ENCODE measurements at places on chromosomes 6 and 20.

DNA sequence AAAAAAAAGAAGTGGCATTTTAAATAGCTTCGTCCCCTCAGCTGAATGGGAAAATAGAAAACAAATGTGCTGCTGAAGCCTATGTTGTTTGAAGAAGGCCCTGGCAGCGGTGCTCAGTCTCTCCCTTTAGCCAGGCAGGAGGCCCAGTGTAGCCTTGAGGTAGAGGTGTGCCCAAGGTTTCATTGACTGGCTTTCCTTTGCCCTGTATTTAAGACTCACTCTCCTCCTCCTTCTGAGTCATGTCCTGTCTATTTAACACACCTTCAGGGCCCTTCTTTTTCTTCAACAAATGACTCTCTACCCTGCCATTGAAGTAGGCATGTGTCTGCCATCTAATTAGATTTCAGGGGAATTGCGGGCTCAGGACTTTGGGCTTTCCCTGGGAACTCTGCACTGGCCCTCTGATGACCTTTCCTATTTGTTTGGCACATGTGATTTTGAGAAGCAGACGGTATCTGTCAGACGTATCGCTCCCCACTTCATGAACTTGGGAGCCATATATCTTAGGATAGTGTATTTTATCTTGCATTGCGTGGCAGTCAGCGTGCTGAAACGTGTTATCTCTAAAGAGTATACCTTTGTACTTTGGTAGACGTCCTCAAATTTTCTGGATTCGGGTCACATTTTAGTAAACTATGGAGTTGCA is 4.3 kb downstream of the TJAP1 start:
- DNase-seq = no peak

DNA sequence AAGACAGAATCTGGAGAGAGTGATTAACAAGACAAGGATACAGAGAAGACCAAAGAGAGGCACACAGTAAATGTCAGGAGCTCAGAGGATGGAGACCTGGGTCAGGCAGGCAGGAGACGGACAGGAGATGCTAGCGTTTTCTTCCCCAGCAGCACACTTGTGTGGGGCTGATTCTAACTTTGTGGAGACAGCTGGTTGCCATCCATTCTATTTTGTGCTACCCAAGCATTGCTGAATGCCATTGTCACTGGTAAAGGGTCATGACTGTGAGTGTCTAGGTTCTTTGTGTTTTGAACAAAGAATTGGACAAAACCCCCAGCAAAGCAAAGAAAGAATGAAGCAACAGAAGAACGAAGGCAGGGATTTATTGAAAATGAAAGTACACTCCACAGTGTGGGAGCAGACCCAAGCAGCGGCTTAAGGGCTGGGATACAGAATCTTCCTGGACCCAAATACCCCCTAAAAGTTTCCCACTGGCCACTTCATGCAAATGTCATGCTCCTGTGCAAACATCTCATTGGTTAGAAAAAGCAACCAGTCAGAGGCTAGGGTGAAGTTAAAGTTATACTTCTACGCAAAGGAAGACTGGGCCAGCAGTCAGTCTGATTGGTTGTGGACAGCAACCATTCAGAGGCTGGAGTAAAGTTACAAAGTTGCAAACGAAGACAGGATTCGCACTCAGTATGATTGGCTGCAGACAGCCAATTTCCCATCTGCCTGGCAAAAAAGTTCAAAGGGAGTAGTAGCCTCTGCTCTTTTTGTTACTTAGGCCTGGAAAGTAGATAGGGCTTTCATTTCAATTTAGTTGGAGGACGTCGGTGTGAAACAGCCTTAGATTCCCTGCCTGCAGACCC is 17.5 kb downstream of the PTK7 start:
- no peak for DNase-seq

DNA sequence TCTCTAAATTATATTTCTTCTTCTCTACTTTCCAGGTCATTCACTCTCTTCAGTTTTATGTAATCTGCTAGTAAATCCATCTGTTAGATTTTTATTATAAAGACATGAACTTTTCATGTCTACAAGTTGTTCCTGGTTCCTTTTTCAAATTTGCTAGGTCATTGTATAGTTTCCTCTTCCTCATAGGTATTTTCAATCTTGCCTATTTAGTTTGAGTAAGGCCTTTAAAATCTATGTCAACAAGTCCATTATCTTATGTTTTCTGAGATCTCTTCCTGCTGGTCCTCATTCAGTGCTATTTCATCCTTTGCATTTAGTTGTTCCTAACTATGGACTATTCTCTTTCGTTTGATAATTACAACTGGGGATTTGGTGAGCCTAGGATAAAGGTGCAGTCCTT is 11.0 kb downstream of the RRBP1 start:
- no peak for DNase-seq

DNA sequence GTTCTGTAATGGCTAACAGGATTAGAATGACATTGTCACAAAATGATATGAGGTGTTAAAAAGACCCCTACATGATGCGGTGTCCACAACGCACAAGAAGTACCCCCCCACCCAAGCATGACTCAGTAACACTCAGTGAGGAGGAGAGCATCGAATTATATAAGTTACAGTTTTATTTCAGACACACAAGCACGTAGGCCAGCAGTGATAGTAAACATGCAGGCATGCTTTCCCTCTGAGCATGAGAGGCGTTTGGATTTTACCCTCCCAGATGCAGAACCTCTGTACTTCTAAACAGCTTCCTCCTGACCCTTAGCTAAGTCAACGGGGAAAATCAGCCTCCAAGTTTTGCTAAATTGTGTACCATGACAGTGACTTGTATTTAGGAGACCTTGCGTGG is 23.9 kb downstream of the GNAS start:
- DNase-seq = no peak

GRCh38 chr6:111591901-111592461 is 13.7 kb downstream of the TRAF3IP2 start:
- no peak for DNase-seq

GRCh38 chr6:46927066-46927465 is 5.3 kb upstream of the ADGRF5 start:
- DNase-seq = no peak

GRCh38 chr6:156994215-156995076 is 217.3 kb downstream of the ARID1B start:
- DNase-seq = no peak

- DNase-seq = no peak
Measured at GRCh38 chr6:97055743-97056142, 131.2 kb downstream of the KLHL32 start.

DNA sequence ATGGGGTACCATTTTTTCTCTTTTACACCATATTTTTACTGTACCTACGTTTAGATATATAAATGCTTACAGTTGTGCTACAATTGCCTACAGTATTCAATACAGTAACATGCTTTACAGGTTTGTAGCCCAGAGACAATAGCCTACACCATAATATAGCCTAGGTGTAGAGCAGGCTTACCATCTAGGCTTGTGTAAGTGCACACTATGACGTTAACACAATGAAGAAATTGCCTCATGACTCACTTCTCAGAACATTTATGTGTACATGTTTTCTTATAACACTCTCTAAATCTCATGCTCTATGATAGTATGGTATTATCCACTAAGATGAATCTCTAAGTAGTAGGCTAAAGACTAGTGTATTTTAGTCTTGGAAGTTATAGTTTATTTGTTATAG is 13.5 kb downstream of the GPR63 start:
- no peak for DNase-seq

- no peak for DNase-seq
Measured at GRCh38 chr6:122563364-122564052, 46.7 kb upstream of the PKIB start.

GRCh38 chr20:58712806-58713731 is 20.5 kb downstream of the NPEPL1 start:
- DNase-seq = no peak

DNA sequence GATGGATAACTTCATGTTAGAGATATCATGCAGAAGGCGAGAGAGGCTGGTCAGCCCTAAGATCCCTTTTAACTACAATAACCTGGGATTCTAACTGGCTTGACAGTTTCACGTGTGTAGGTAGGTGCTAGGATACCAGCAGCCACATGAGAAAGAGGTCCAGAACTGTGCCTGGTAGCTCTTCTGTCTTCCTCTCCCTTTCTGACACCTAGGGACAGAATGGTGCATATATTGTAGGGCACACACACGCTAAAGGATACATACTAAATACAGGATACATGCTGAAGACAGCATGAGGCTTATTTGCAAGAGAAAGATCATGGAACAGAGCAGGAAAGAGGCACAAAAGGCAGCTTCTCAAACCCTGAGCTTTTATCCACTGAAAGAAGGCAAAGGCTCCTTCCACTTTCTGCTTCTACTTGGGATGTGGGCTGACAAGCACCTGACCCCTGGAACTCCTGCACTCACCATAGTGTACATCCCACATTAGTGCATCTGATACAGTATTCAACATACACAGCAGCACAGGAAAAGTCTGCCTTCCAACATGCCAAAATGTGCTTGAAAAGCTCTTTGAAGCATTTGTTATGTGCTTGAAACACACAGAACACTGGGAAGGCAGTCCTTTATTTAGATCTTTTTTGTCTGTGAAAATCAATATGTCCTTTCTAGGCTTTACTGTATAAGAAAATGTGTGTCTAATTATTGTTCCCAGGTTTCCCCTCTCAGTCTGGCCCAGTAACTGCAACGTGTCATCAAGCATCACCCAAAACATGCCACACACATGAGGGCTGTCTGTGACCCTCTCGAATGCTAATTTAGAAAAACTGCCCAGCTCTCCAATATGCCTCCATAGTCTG is 3.2 kb downstream of the SLC22A23 start:
- no peak for DNase-seq

DNA sequence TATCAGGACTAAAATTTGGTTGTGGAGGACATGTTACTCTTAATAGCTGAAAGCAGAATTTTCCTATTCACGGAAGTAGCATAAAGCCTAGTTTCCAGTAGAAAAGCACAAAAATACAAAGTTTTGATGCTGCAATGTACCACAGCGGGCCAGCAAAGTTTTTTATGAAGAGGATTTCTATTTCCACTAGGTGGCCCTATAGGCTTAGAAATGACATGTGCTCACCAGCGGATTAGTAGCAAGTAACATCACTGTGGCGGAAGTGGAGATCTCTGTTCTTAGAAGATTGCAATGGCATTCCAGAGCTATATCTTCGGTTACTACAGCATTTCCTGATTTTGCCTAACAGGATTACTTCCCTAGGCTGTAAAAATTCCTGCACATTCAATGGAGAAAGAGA is 1219.0 kb upstream of the EYS start:
- no peak for DNase-seq

- no peak for DNase-seq
Measured at GRCh38 chr6:169940481-169941271, 189.3 kb downstream of the ERMARD start.

DNA sequence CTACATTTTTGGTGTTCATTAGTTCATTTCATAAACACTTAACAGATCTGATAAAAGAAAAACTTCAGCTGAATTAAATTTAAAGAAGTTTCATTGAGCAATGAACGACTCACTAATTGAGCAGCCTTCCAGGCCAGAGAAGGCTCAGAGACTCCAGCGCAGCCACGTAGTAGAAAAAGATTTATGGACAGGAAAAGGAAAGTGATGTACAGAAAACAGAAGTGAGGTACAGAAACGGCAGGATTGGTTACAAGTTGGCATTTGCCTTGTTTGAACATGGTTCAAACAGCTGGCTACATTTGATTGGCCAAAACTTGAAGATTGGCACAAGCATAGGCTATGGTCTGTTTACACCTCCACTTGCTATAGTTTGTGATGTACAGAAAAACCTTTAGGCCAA is 166.3 kb upstream of the DTNBP1 start:
- DNase-seq = no peak

DNA sequence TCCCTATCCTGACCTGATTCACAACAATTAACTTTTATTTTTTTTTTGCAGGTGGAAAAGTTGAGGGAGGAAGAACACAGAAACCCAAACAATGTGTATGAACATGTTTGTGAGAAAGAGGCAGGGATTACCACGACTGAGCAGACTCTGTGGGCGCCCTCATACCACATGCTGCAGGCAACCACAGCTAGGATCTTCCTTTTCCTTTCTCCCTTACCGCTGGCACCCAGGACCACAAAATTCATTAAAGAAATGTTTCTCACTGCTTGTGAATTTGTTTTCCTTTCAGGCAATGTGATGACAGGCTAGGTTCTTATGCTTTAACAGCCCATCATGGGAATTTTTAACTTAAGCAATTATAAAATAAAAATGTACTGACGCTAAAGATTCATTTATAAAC is 287.1 kb downstream of the GMDS start:
- DNase-seq = no peak

DNA sequence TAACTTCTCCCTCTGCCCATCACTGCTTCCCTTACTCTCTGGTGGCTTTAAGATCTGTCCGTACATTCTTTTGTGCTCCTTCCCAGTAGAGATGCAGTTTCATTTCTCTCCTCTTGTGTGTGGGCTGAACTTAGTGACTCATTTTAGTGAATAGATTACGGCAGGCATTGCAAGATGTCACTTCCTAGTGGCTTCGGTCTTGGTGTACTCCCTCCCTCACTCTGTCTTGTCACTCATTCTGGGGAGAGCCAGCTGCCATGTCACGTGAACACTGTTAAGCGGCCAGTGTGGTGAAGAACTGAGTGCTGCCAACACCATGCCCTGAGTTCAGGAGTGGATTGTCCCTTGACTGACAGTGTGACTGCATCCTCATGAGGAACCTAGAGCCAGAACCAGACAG is 115.9 kb downstream of the OTOR start:
- DNase-seq = no peak

- no peak for DNase-seq
Measured at GRCh38 chr20:53785320-53785719, 191.7 kb upstream of the ZNF217 start.

DNA sequence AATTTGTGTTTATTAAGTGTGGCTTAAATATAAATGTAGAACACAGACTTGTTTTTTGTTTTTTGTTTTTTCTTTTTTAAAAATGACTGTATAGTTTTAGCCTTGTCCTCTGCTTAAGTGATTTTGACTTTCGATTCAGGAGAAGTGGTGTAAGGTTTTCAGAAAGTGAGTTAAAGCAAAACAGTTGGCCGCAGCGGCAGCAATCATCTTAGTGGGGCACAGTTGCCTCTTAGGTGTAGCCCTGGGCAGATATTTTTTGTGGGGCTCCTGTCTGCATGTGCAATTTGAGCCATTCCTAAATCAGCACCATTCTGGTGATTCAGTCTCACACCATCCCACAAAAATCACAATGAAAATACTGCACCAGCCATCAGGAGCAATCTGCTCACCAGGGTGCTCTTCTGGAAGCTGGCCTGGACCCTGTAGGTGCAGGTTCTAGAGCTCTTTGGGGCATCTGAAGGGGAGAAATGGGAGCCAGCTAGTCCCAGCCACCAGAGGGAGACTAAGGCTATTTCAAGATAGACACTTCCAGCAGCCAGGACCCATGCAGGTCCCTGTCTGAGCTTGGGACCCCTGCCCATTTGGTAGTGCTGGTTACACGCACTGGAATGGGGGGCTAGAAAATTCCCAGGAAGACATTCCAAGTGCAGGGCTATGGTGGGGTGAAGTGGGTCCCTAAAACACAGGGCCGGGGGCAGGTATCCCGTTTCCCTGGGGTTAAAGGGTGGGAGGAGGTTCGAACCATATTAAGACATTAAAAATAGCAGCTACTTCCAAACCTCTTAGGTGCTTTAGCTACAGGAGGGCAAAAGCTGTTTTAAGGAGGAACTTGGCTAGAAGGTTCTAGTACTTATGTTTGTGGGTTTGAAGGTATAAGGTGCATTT is 156.6 kb downstream of the NFATC2 start:
- no peak for DNase-seq

- no peak for DNase-seq
Measured at GRCh38 chr6:75094614-75095200, 111.1 kb downstream of the COL12A1 start.

Measured in activated CD4-positive, alpha-beta T cell treated with anti-CD3 and anti-CD28 coated beads for 24 hours (primary cell).